Hindlimb muscle (tissue), 1 donor: ENCODE measurements at places on chromosomes 3 and 15.

- DNase-seq: no peak
Measured at GRCh38 chr3:59467476-59467875, 417.7 kb upstream of the CFAP20DC start.

GRCh38 chr3:54877730-54878129 is 50.1 kb downstream of the LRTM1 start:
- DNase-seq: no peak

DNA sequence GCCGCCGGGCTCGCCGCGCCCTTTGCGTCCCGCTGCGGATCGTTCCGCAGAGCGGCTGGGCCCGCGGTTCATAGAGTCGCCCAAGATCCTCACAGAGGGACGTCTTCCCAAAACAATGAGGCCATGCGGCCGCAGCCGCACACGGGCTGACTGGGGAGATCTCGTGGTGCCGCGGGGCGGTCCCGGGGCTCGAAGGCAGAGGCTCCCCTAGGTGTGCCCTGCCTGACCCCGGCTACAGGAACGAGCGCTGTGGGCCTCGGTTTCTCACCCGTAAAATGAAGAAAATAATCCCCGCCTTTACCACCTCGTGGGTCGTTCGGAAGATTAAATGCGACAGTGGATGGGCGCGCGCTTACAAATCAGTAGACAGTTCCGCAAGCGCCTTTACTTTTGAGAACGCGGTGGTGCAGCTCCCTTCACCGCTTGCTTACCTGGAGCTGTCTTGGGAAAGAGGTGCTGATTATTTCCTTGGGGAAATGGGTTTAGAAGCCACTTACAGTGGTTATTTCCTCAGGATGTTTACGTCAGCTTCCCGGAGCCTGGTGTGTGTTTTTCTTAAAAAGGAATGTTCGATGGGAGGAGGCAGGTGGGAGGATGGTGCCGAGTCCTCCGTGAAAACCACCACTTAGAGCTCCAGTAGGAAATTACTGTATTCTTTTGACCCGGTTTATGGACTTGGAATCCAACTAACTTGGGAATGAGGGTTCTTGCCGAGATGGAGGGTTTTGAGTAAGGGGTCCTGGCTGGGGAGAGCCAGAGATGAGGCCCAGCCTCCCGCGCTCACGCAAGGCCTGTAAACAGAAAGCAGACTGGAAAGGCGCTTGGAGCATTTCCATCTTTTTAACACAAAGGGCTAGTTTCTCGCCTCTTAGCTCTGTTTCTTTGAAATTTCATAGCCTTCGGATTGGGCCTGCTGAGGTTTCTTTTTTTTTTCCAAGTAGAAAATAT is 1.9 kb upstream of the MEX3B start:
- DNase-seq: peak; percentile 32

GRCh38 chr15:40846841-40847222 is 3.0 kb downstream of the SPINT1 start:
- no peak for DNase-seq

DNA sequence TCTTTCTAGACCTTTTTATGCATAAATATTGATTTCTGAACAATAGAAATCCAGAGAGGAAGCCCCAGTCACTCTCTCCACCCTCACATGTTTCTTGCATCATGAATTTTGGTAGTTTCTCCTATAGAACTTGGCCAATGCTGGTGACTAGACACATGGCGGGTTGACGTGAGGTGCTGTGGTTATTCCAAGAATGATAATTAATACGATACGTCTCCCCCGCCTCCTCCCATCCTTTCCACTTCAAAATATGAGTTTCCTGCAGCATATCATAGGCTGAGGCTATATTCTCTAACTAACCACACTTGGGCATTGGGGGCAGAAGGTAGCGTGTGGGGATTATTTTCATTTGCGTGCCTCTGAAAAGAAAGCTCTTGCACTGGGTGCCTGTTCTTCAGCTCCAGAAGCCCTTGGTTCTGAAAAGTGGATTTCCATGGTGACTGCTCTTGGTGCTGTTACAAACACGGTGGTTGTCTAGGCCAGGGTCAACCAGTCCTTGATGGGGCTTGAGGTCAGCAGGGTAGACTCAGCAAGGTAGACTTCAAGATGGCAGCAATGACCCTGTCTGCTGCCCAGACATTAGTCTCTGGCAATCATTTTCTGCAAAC is 5.3 kb downstream of the TNFSF10 start:
- DNase-seq: no peak

DNA sequence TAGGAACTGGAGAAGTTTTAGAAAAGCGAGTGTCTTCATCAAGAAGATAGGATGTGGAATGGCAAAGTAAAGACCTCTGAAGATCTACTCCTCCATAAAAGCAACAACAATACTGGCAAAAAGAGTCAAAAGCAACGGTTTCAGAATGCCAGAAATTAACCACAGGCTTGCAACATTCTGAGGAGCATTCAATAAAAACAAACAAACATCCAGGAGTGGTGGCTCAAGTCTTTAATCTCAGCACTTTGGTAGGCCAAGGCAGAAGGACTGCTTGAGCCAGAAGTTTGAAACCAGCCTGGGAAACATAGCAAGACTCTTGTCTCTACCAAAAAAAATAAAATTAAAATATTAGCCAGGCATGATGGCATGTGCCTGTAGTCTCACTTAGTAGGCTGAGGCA is 143.2 kb upstream of the HACD2 start:
- no peak for DNase-seq

DNA sequence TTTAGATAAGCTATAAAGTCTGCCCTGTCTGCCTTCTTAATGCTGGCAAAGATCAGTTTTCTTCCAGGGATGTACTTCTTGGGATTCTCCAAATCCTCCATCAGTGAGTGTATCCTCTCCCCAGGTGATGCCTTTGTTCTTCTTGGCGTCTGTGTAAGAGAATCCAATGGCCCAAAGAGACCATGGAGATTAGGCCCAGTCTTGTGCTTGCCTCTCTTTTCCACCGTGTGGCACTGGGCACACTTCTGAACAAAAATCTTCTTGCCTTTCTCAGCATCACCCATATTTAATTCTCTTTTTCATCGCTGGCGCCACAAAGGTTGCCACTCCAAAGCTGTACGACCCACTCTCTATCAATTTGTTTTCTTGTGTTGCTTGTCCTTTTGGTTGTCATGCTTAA is 32.2 kb upstream of the TAMM41 start:
- DNase-seq: no peak

DNA sequence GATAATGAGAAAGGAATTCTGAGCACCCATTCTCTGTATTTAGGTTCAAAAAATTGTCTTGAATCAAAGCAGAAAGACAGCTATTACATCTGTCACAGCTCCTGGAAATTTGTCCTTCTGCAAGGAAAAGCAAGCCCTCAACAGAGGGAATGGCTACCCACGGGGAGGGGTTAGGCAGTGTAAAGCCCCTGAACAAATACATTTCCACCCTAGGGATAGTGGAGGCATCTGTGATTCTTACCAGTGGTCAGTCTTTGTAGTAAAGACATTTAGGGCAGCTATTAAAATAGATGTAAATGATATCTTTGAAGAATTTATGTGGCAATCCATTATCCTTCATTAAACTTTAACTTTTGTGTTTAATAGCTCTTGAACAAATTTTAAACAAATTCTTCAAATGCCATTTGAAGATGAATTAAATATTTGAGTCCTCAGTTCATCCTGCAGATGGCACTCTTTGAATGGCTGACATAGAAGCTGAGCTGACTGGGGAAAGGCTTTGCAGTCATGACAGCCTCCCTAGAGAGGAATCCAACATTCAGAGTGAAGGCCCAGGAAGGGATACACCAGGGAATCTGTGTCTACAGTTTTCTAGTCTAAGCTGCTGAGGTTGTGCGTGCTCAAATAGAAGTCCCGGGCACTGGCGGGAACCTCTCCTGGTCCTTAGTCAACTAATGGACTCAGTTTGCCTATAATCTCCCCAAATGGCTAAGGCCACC is 359.7 kb upstream of the ROPN1 start:
- peak; percentile 18 for DNase-seq

DNA sequence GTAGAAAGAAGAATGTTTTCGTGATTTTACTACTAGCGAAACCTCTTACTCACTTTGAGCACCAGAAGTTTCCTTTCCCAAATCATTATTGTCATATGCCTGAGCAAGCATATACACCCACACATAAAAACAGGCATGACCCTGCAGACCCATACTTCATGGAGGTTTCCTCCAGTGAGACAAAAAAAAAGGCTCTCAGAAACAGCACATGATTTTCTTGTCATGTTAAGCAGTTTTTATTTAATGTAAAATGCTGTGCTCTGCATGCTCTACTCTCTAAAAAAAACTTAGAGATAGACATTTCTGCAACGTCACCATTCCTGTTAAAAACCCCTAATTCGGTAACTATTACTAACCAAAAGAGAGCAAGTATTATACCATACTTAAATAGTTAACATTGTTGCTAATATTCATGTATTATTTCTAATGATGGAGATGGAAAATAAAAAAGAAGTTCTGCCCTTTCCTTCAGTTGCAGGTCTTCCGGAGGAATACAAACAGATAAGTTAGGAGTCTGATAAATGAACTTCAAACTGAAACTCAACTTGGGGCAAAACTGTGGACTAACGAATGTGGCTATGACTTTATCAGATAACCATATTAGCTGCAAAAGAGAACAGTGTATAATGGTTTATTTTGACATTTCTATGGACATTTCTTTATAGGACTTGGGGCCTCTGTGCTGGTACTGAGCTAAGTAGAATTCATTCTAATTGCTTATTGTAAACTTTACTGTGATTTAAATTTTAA is 15.9 kb downstream of the CD200R1 start:
- DNase-seq: no peak

- DNase-seq: no peak
Measured at GRCh38 chr15:39730552-39730951, 52.1 kb downstream of the FSIP1 start.

GRCh38 chr3:184322731-184323487 is 8.5 kb downstream of the EIF4G1 start:
- no peak for DNase-seq

DNA sequence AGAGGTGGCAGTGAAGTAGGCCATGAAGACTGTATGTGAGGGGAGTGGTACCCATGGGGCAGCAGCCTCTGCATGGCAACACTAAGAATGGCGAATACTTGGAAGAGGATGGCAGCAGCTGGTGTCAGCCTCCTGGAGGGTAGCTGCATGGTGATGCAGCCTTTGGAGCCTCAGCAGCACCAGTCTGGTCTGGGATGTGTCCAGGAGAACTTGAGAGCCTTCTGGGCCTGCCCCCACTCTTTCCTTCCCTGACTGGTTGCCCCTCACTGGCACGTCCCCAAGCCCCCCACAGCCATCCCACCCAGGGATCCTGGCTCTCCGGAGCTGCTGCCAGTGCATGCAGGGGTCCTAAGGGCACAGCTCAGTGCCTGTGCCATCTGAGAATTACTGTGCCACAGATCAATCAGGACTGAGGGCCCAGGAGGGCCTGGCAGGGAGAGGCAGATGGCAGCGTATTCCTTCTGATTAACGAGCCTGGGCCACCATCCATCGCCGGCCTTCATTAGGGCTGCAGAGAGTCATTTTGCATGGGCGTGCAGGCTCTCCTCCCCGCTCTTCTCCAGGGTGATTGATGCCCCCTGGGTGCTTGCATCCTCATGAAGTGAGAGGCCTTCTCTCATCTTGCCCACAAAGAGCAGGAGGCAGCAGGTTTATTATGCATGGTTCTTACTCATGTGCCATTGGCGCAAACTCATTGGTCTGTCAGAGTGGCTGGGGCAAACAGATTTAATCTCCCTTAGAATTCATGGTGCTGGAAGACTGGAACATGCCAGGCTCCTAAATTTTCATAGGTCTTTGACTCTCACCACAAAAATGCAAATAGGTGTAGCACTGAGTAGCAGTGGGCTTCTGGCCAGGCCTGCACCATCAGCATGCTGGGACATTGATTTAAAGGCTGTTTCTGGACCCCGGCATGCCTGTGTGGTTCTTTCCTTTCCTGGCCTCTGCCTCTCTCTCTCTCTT is 116.8 kb downstream of the EPHB1 start:
- no peak for DNase-seq

GRCh38 chr15:61480295-61480694 is 251.2 kb upstream of the RORA start:
- no peak for DNase-seq

DNA sequence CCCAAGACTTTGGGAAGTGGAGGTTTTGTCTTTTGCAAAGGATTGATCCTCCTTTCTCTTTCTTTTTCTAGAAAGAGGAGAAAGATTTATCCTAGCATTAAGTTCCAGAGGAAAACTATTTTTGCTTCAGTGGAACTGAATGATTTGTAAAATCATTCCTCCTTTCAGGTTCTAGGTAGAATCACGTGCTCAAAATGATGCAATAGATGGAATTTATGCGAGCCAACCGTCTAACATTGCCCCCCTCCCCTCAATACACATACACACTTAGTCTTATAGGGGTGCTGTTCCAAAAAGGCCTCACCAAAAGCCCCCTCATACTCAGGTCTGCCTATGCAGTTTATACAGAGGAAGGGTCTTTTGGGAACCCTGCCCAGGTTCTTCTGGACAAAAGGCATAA is 85.3 kb downstream of the AQP9 start:
- DNase-seq: no peak

- peak; percentile 69 for DNase-seq
Measured at GRCh38 chr3:141412087-141412935, 44.0 kb downstream of the ZBTB38 start.

- DNase-seq: no peak
Measured at GRCh38 chr3:126865736-126866135, 117.2 kb upstream of the PLXNA1 start.

GRCh38 chr3:107432013-107432515 is 54.8 kb downstream of the CCDC54 start:
- no peak for DNase-seq

DNA sequence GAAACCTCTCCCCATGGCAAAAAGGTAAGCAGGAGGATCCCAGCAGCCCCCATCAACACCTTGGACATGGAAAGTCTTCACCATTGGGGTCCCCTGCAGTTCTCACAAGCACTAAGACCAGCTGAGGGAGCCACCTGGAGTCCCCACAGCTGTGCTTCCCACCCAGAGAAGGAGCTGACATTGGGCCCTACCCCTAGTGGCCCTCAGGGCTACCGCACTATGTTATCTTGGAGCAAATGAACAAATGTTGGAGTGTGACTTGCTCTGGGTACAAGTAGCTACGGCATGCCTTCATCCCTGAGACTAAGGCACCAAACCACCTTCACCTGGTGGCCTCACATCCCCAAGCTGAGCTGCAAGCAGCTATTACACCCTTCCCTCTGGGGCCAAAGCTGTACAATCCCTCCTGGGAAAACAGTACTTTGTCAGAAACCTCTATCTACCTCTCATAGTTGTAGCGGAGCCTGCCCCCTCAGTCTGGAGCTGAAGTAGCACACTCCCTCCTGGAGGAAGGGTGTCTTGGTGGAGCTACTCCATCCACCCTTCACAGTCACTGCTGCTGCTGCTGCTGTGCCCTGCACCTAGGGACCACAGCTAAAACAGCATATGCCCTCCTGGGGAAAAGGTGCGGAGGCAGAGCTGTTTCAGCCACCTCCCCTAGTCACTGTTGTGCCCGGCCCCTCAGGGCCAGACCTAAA is 42.7 kb downstream of the SERP1 start:
- no peak for DNase-seq
